ENCODE measurements at places on chromosomes 13 and 19. TPM values are rescaled to one million over a fixed set of nuclear protein-coding genes. Genes with fewer than 3 reads are reported as not detected.

Gene LMO7
- 346 TPM for total RNA-seq

Gene LHFPL6
- 54.1 TPM for total RNA-seq

Gene LGI4
- under 0.01 TPM for total RNA-seq

Gene MIR17HG
- total RNA-seq = 12.3 TPM

Gene AKAP8
- total RNA-seq = 13.5 TPM

Gene ZNF628
- total RNA-seq = 1.9 TPM

Gene NDUFA3
- total RNA-seq = 14.0 TPM

Gene HCST
- total RNA-seq = 0.22 TPM

Gene LMTK3
- total RNA-seq = 0.37 TPM

Gene LENG9
- 8.2 TPM for total RNA-seq

Gene C1QTNF9B
- 1.2 TPM for total RNA-seq

Gene KBTBD7
- total RNA-seq = 3.6 TPM

Gene IGFL1
- not detected for total RNA-seq

Gene SLITRK5
- total RNA-seq = under 0.01 TPM
